ENCODE measurements at places on chromosomes 12 and 14. TPM values are rescaled to one million over a fixed set of nuclear protein-coding genes. Genes with fewer than 3 reads are reported as not detected.

The RHOJ gene
- 5.9 TPM for total RNA-seq

The GNPTAB gene
- total RNA-seq = 25.3 TPM

The CD4 gene
- total RNA-seq = 3.2 TPM

The ASPG gene
- 161 TPM for total RNA-seq

The ITGB7 gene
- 0.47 TPM for total RNA-seq

The EXOC5 gene
- 37.8 TPM for total RNA-seq

DNA sequence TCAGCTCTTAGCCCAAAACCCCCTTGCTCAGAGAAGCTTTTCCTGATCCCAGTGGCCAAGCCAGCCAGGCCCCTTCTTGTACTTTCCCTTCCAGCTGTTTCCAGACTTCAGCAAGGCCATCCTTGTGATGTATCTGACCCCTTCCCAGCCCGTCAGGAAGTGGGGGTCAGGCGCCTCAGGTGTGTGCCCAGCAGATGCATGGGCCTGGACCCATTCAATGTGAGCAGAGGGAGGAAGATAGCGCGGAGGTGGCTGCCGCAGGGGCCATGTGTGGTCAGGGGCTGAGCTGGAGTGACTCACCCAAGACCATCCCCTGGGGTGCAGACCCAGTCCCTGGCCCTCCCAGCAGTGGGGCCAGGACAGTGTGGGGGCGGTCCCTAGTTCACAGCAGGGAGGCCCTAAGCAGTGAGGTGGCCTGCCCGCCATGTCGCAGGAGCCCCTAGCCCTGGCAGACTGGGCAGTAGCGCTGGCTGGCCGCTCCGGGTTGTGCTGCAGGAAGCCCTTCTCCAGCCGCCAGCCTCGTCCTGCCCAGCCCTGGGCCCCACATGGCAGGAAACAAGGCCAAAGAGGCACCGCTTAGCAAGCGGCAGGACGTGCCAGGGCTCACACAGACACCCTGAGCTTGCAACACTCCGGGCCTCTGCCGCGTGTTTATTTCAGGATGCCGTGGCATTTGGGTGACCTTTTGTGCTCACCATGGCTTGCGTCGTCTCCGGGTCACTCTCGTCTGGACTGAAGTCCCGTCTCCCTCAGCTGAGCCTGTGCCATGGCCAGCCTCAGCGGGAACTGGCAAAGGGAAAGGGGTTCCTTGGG lies 12.0 kb downstream of the ADSS1 start:
- H3K27me3 ChIP-seq = no peaks in the 10 kb centered on the region
- peaks cover 21% of the 10 kb centered on the region for H3K36me3 ChIP-seq
- DNase-seq = peak; percentile 97
- peak overlapping the region; percentile 95 for H3K27ac ChIP-seq
- H3K4me1 ChIP-seq = peaks cover 68% of the 10 kb centered on the region

DNA sequence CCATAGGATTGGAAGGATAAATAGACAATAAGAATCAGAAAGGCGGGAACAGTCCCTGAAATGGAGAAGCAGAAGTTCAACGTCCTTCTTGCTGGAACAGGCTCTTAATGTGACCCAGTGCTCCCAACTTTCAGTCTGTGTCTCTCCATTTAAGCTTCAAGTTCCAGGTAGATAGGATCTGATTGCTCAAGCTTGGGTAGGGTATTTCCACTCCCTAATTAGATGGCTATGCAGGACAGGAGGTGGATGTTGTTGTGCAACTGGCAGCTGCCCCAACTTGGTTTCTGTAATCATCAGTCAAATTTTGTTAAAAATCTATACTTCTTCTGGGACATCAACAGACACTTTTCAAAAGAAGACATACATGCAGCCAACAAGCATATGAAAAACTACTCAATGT lies 266.2 kb downstream of the C12orf75 start:
- no peaks in the 10 kb centered on the region for H3K27me3 ChIP-seq
- no peaks in the 10 kb centered on the region for H3K4me1 ChIP-seq
- DNase-seq = no peak
- H3K4me3 ChIP-seq = no peak overlapping the region
- no peaks in the 10 kb centered on the region for H3K36me3 ChIP-seq
- H3K27ac ChIP-seq = no peak overlapping the region

GRCh38 chr12:130576371-130576816 lies 139.7 kb downstream of the RIMBP2 start:
- H3K27ac ChIP-seq = no peak overlapping the region
- no peaks in the 10 kb centered on the region for H3K4me1 ChIP-seq
- H3K4me3 ChIP-seq = no peak overlapping the region
- no peak for DNase-seq

- H3K27me3 ChIP-seq = no peaks in the 10 kb centered on the region
- no peak overlapping the region for H3K4me3 ChIP-seq
- peak; percentile 81 for DNase-seq
These were observed 29.8 kb downstream of the GPRC5D start for GRCh38 chr12:12922191-12922616.

DNA sequence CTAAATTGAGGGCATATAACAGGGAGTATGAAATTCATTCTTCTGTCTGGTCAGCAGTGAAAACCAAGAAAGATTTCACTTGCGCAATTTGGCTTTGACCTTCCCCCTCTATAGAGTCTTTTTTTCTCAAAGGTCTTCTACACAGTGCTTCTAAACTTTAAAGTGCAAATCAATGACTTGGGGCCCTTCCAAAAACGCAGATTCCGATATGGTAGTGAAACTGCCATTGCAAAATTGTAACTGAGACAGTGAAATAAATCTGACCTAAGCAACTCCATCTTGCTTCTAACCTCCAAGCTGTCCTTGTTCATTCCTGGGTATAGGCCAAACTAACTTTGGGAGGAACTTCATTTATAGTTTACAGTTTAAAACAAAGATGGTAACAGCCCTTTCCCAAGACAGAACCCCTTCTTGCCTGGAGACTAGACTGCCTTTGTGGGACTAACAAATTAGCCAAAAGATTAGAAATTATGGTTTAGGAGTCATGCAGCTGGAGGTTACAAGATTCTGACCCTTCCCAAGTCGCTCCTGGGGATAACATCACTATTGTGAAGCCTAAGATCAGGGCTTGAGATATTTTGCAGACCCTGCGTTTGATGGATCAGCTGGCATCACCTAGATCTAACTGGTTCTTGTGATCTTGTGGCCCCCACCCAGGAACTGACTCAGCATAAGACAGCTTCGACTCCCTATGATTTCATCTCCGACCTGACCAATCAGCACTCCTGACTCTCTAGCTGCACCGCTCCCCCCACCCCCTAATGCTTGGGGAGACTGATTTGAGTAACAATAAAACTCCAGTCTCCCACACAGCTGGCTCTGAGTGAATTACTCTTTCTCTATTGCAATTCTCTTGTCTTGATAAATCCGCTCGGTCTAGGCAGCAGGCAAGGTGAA lies 5.0 kb downstream of the SLC25A21 start:
- no peak overlapping the region for H3K27ac ChIP-seq
- DNase-seq = no peak
- no peaks in the 10 kb centered on the region for H3K4me1 ChIP-seq
- no peaks in the 10 kb centered on the region for H3K36me3 ChIP-seq

DNA sequence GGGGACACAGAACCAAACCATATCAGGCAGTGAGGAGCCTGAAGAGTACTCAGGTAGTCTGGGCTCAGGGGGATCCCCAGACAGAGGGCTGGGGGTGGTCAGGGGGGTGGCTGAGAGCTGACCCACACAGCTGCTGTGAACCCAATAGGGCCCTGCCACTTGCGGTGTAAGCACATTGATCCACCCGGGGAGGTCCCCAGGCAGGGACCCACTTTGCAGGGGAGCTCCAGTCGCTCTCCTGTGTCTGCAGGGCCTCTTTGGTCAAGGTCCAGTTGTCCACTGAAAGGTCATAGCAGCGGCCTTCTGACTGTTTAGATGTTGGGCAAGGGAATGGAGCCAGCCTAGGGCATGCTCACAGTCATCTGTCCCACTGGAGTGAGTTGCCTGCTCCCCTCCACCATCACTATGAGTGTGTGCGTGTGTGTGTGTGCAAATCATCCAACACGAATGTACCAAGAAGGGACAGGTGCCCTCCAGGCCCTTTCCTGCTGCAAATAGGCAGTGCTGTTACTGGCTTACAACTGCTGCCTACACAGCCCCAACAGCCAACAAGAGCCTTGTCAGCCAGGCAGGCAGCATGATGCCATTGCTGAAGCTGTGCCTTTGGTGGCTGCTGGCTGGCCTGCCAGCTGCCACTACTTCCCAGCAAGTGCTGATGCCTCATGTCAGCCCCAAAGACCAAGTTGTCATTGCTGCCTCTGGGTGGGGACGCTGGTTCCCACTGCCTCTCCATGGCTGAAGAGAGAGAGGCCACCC lies 71.3 kb downstream of the TSPAN11 start:
- DNase-seq = no peak
- H3K4me3 ChIP-seq = no peak overlapping the region
- H3K4me1 ChIP-seq = no peaks in the 10 kb centered on the region
- no peaks in the 10 kb centered on the region for H3K27me3 ChIP-seq
- no peak overlapping the region for H3K27ac ChIP-seq
- H3K36me3 ChIP-seq = no peaks in the 10 kb centered on the region

- no peaks in the 10 kb centered on the region for H3K36me3 ChIP-seq
- DNase-seq = no peak
- no peaks in the 10 kb centered on the region for H3K27me3 ChIP-seq
- H3K4me1 ChIP-seq = peaks cover 9% of the 10 kb centered on the region
- no peak overlapping the region for H3K27ac ChIP-seq
- no peak overlapping the region for H3K4me3 ChIP-seq
These were observed 1.9 kb downstream of the LRCOL1 start for GRCh38 chr12:132608231-132609171.

- no peaks in the 10 kb centered on the region for H3K36me3 ChIP-seq
- H3K27me3 ChIP-seq = no peaks in the 10 kb centered on the region
- H3K4me1 ChIP-seq = no peaks in the 10 kb centered on the region
These were observed 646 bp upstream of the OR6C4 start for GRCh38 chr12:55548756-55549155.

DNA sequence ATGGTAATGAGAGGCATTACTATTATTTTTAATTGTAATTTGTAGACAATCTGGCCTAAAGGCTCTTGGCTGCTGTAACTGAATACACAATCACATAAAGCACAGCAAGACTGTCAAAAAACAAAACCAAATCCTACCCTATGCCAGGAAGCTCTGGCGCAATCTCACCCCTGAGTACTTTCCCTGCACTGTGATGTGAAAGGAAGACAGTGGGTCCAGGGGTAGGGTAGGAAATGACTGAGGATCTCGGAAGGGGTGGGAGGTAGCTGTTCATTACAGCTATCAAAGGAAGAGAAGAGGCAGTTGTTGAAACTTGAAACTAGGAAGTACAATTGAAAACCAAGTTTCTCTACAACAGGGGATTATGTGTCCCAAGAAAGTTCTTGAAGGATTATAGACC lies 202.8 kb downstream of the ANO2 start:
- DNase-seq = no peak
- H3K4me1 ChIP-seq = no peaks in the 10 kb centered on the region
- H3K4me3 ChIP-seq = no peak overlapping the region
- H3K27ac ChIP-seq = no peak overlapping the region

- H3K27me3 ChIP-seq = no peaks in the 10 kb centered on the region
- no peak for DNase-seq
- H3K36me3 ChIP-seq = no peaks in the 10 kb centered on the region
- H3K4me3 ChIP-seq = no peak overlapping the region
These were observed 37.5 kb upstream of the FZD10 start for GRCh38 chr12:130124605-130125244.

DNA sequence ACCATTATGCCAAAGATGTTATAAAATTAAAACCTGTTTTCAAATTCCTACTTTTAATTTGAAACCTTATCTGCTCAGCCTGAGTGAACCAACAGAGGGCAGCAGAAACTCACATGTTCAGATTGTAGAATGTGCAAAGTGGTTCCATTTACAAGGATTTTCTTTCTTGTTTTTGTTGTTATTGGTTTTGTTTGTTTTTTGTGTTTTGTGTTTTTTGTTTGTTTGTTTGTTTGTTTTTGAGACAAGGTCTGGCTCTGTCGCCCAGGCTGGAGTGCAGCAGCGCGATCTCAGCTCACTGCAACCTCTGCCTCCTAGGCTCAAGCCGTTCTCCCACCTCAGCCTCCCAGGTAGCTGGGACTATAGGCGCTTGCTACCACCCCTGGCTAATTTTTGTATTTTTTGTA lies 22.8 kb upstream of the GARIN2 start:
- H3K4me3 ChIP-seq = no peak overlapping the region
- H3K36me3 ChIP-seq = peaks cover 6% of the 10 kb centered on the region
- H3K27ac ChIP-seq = no peak overlapping the region
- no peak for DNase-seq
- H3K27me3 ChIP-seq = no peaks in the 10 kb centered on the region

DNA sequence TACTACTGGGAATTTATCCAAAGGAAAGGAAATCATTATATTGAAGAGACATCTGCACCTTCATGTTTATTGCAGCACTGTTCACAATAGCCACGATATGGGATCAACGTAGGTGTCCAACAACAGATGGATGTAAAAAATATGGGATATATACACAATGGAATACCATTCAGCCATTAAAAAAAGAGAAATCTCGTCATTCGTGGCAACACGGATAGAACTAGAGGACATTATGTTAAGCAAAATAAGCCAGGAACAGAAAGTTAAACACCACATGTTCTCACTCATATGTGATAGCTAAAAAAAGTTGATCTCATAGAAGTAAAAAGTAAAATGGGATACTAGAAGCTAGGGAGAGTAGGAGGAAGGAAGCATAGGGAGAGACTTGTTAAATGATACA lies 82.9 kb upstream of the CLMN start:
- H3K27me3 ChIP-seq = no peaks in the 10 kb centered on the region
- no peaks in the 10 kb centered on the region for H3K4me1 ChIP-seq

- DNase-seq = no peak
- H3K27me3 ChIP-seq = no peaks in the 10 kb centered on the region
- H3K4me1 ChIP-seq = no peaks in the 10 kb centered on the region
- no peaks in the 10 kb centered on the region for H3K36me3 ChIP-seq
These were observed 109.7 kb downstream of the ZNF664 start for GRCh38 chr12:124082687-124083086.

DNA sequence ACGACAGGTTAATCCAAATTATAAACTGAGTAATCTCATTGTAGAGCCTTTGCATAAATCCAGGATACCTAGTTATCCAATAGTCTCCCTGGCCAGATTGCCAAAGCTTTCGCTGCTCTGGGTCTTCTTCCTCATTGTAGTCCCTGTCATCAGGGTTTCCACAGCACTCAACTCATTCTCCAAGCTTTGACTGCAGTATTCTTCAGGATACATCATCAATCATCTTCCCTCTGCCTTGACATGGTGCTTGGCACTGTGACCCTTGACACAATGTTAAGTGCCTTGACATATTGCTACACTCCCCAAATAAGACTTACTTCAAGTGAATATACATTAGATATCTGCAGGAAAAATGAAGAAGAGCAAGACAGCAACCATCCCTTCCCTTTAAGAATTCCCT lies 60.1 kb upstream of the RESF1 start:
- no peak overlapping the region for H3K4me3 ChIP-seq
- DNase-seq = no peak
- H3K27ac ChIP-seq = no peak overlapping the region
- H3K27me3 ChIP-seq = no peaks in the 10 kb centered on the region
- no peaks in the 10 kb centered on the region for H3K4me1 ChIP-seq
